Neuronal stem cell (in vitro differentiated cells): ENCODE measurements at places on chromosomes 1 and 21.

DNA sequence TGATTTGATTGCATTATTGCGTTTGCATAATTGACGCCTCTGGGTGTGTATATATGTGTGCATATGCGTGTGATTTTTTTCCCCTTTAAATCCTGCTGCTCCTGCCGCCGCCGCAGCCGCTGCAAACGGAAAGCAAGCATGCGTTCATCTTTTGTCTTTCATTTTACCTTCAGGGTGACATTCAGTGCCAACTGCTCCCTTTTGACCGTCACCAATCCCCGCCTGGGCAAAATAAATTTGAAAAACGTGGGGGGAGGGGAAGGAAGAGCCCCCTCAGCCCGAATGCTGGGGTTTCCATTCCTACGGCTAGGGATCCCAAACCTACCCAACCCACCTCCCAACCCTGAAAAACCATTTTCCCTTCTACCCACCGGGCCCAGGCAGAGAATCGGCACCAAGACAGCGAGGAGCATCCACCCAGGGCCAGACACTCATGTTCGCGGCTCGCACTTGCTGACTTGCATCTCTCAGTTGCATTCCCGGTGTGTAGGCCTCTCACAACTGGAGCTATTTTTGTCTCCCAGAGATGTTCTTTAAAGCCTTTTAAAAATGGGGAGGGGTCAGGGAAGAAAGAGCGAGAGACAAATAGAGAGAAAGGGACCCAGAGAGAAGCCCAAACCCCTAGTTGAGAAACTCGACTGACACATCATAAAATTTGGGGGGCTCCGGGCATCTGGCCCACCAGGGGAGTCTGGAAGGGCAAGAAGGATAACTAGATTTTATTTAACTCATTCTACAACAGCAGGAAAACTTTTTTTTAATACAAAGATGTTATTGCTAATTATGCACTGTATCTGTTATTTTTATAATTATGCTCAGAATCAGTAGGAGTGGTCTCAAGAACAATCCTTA is 367.1 kb upstream of the ESRRG start:
- no peak for DNase-seq

DNA sequence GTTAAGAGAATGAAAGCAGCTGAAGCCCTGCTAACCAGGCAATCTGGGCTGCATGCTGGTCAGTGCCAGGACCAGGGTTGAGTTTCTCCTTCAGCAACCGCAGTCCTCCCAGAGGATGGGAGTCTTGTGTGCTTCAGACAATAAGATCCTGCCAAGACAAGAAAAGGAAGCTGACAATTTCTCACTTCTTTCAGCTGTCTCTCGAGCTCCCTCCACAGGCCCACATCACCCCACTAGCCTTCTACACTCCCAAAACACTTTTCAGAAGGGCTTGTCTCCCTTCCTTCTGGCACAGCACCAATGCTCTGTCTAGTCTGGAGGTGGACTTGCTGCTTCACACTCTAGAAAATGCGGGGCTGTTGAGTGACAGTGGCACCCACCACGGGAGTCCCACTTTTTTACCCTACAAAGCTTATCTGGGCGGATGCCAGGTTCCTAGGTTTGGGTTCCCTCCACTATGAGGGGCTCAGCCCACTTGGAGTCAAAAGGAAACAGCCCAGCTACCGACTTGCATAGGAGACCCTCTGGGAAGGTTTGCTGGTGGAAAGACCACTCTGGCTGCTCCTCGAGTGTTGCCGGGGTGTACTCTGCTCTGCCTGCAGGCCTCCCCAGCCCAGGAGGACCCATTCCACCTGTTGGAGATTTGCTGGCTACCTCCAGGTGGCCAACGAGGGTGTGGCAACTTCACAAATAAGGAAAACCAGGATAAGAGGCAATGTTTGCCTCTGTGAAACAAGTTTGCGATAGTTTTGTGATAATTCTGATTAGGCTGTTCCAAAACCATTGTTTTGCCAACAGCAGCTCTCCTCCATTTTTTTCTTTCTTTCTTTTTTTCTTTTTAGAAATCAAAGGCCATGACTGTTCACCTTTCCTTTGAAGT is 68.9 kb downstream of the TENT5C start:
- DNase-seq: no peak

DNA sequence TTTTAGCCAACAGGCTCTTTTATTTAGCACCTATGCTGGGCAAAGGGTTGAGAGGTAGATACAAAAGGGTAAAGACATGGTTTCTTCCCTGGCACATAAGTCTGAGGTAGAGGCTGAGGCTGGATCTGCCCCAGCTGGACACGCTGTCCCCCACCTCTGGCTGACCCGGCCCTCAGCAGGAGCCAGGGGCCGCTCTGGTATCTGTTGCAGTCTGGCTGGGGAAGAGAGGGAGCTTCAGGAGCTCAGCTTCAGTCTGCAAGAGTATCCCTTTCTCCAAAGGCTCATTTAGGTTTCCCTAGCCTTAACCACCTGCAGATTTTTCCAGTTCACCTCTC is 14.2 kb downstream of the BLACAT1 start:
- DNase-seq: no peak

DNA sequence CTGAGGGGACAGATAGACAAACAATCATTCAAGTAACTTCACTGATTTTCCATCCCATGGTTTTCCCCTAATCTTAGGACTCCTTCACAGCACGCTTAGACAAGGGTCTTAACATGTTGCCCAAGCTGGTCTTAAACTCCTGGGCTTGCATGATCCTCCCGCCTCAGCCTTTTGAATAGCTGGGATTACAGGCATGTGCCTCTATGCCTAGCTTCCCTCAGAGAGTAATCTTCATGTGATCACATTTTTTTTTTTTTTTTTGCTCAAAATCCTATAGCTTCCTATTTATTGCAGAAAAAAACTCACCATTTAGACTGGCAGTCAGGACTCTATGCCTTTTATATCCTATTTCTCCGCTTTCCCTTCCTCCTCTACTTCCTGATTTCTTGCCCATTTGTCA is 90.4 kb upstream of the DPH5 start:
- DNase-seq: no peak

GRCh38 chr1:164240081-164240480 is 318.9 kb upstream of the PBX1 start:
- no peak for DNase-seq

DNA sequence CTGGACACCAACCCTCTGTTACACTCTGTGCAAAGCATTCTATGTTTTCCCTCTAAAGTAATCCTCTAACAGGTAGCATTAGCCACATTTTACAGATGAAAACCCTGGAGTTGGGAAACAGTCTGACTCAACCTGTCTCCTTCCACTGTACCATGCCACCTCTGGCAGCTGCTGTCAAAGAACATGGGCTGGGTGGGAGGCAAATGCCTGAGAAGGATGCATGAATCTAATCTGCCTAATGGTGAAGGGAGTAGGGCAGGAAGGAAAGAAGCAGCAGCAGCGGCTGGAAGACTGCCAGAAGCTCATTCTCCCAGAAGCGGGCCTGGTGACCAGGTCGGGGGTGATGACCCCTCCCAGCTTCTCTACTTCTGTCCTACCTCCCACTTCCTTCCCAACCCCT is 21.7 kb downstream of the LRRC71 start:
- DNase-seq: no peak

GRCh38 chr1:66925944-66926343 is 1.2 kb downstream of the MIER1 start:
- DNase-seq: no peak

GRCh38 chr1:7663451-7664146 is 107.5 kb upstream of the VAMP3 start:
- no peak for DNase-seq

DNA sequence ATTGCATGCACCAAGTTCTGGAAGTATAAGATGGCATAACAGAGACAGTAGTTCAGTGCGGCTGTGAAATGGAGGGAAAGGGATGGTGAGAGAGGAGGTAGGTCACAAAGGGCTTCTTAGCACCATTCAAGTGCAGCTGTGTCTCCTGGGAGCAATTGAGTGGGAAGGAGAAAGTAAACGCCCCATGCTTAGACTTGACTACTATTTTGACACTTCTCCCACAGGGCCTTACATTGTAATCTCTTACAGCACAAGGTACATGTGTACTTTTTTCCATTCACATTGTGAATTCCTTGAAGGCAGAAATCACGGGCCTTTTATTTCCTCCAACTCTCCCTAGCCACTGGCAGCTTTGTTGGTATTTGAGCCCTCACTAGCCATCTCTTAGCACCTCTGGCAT is 239.6 kb upstream of the FOXD3 start:
- no peak for DNase-seq

- no peak for DNase-seq
Measured at GRCh38 chr1:203424861-203425662, 50.5 kb upstream of the PRELP start.

DNA sequence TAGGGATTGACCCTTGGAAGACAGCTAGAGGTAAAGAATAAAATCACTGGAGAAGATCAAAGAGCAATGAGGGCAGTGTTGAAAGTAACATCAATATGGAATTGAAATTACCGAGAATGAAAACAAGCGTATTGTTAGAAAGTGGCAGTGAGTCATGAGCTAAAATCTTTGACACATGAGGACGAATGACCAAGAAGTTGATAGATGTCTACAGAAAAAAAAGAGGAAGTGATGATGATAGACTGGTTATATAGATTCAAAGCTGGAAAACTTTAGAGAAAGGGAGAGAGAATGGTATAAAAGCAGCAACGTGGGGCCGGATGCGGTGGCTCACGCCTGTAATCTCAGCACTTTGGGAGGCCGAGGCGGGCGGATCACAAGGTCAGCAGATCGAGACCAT is 12.5 kb upstream of the DNM3 start:
- no peak for DNase-seq

GRCh38 chr21:45135122-45135521 is 60.7 kb downstream of the ADARB1 start:
- DNase-seq: no peak

GRCh38 chr1:22851517-22851916 is 121.1 kb downstream of the LACTBL1 start:
- DNase-seq: no peak

- DNase-seq: no peak
Measured at GRCh38 chr1:20729155-20729931, 3.2 kb downstream of the SH2D5 start.

DNA sequence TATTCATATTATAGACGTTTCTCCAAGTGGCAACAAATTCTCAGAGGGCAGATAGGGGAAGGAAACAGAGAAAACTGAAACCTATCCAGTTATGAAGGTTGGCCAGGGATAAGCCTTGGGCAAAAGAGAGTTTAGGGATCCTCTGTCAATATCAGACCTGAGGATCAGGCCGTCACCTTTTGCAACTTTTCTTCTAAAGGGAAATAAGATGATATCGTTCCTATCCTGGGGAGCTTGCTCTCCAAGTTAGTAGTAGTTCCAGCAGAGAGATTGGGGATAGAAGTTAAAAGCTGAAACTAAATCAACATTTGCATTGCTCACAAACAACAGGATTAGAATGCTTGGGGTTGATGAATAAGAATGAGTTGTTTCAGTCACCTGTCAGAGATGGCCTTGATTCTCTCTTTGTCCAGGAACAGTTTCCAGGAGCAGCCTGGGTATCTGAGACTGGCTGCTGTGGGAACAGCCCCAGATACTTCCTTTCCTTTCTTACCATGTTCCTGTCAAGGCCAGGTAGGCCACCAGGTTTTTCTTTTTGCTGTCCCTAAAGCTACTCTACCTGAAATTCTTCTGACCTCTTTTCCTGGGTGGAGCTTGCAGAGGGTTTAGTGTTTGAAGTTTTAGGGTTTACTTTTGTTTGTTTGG is 2.5 kb downstream of the RIIAD1 start:
- DNase-seq: no peak

- DNase-seq: no peak
Measured at GRCh38 chr1:28162151-28162550, 14.3 kb downstream of the PTAFR start.

DNA sequence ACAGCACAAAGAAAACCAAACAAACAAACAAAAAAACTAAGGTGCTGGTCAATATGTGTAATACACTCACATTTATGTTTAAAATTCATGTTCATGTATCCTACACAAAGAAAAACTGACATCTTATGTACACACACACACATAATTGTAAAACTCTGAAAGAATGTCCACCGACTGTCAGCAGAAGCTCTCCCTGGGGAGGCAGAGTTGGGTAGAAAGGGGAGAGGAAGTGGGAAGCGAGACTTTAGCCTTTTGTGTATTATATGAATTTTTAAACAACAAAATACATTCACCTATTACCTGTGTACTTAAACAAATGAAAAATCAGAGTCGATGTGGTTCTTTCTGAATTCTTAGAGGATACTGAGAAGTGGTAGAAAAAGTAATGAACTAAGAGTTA is 88.3 kb downstream of the ABCA4 start:
- no peak for DNase-seq

DNA sequence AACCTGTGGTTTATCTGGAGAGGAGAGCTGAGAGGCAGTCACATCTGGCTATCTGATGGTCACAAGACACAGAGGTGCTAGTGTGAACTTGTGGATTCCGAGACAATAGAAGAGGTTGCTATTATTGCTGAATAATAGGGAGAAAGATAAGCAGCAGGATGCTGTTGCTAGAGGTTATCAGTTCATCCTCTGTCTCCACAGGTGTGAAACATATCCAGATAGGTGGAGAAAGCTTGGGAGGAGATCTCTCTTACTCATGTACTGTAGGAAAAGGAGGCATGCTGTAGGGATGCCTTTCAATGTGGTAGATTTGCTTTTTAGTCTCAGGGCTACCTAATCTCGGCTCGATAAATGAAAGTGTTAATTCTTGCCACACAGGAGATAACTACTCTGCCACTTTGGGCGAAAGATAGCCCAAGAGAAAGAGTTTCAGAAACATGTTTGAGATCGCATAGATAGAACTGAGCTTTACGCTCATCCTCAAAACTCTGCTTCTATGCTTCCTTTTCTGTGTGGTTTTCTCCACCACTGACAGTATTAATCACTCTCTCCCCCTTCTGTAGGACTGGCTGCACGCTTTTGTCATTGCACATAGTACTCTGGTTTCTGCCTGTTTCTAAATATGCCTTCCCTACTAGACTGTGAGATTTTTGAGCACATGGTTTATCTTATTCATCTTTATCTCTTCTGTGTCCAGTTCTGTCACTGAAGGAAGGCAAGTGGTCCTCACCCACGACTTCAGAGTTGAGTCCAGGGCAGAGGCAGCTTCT is 36.7 kb upstream of the PLXNA2 start:
- no peak for DNase-seq

DNA sequence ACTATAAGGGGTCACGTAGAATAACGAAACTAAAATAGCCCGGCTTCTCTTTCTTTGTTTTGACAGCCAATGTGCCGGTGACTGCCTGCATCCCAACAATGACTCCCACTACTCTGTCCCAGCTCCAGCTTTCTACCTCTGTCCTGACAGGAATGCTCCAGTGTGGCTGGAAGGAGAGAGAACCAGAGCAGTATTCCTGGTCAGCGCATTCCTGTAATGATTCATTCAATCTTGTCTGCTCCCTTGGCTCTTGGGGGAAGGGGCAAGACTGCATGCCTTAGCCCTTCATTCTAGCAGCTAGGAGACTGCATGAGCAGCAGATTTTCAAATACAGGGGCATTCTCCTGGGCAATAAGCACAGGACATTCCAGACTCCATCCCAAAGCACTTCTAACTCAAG is 132.1 kb upstream of the PRMT6 start:
- DNase-seq: peak; percentile 37

- no peak for DNase-seq
Measured at GRCh38 chr21:46145159-46145839, 10.1 kb downstream of the FTCD start.

GRCh38 chr1:152061952-152062351 is 25.1 kb upstream of the S100A11 start:
- no peak for DNase-seq
